Right ventricle myocardium superior (tissue), 1 donor: ENCODE measurements at places on chromosomes 11 and 22. TPM values are rescaled to one million over a fixed set of nuclear protein-coding genes. Genes with fewer than 3 reads are reported as not detected.

The CELSR1 gene
- total RNA-seq: 7.6 TPM

The HTR3A gene
- not detected for total RNA-seq

The MRGPRE gene
- 0.16 TPM for total RNA-seq

The KCNE3 gene
- 2.6 TPM for total RNA-seq

The HPX gene
- 0.35 TPM for total RNA-seq

The TYMP gene
- 11.8 TPM for total RNA-seq

The NLRP14 gene
- total RNA-seq: not detected

The GAL3ST1 gene
- 0.27 TPM for total RNA-seq
